ENCODE measurements at places on chromosomes 3 and 15.

DNA sequence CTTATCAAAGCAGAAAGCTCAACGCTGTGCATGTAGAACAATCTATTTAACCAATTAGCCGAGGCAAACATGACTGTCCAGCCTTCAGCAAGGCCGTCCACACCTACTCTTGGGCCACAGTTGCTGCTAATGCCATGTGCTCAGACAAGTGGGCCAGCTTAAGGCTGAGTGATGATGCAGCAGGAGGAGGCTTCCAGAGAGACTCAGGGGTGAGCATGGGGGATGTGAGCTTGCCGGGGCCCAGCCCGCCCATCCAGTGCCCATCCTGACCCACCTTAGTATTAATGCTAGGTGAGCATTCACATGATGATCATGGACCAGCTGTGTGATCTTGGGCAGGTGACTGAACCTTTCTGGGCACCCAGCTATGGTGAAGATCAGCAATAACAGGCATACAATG, 150.1 kb downstream of the TPRA1 start:
- no peak for DNase-seq

GRCh38 chr3:149343951-149344350, 10.5 kb upstream of the TM4SF18 start:
- DNase-seq, result no peak

- no peak for DNase-seq
Measured at GRCh38 chr15:45523166-45523460, 558 bp upstream of the SLC30A4 start.

DNA sequence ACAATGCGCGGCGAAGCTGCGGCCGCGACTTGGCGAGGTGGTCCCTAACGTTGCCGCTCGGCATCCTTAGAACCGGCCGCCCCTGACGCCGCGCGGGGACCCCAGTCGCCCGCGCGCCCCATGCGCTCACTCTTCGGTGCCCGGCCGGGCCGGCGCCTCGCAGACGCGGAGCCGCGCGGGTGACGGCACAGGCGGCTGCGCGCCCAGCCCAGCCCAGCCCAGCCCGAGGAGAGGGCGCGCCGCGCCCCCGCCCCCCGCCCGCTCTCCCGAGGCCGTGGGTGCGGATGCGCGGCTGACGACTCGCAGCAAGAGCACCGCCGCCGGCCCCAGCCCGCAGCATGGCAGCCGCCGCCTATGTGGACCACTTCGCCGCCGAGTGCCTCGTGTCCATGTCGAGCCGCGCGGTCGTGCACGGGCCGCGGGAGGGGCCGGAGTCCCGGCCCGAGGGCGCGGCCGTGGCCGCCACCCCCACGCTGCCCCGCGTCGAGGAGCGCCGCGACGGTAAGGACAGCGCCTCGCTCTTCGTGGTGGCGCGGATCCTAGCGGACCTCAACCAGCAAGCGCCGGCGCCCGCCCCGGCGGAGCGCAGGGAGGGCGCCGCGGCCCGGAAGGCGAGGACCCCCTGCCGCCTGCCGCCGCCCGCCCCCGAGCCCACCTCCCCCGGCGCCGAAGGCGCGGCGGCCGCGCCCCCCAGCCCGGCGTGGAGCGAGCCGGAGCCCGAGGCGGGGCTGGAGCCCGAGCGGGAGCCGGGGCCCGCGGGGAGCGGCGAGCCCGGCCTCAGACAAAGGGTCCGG, 437 bp downstream of the KLF13 start:
- DNase-seq, result peak; percentile 78

Measured in heart left ventricle (tissue), 16 donors.